ENCODE measurements at places on chromosomes 1 and 21.

DNA sequence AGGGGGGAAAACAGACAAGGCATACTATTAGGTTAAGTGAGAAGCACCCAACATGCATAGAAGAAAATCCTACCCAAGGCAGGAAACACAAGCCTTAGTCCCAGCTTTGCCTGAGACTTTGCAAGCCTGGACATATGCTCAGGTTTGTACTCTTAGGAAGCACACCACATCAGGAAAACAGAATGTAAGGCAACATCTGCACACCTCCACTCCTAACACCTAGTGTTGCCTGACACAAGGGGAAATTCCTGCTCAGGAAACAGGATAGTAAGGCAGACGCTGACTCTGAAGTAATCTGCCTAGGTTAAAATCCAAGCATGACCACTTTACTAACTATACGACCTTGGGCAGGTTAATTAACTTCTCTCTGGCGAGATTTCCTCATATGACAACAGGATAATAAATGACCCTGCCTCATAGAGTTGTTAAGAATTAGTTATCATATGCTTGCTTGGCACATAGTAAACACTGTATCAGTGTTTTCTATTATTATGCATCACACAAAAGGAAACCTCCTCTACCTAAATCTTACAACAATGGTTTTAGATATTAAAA lies 119.8 kb downstream of the ZZZ3 start:
- no peak for DNase-seq

- no peak for DNase-seq
Observed at GRCh38 chr1:212466437-212466836, 33.7 kb downstream of the NENF start.

- DNase-seq: no peak
Observed at GRCh38 chr1:161046605-161047228, 940 bp upstream of the USF1 start.

DNA sequence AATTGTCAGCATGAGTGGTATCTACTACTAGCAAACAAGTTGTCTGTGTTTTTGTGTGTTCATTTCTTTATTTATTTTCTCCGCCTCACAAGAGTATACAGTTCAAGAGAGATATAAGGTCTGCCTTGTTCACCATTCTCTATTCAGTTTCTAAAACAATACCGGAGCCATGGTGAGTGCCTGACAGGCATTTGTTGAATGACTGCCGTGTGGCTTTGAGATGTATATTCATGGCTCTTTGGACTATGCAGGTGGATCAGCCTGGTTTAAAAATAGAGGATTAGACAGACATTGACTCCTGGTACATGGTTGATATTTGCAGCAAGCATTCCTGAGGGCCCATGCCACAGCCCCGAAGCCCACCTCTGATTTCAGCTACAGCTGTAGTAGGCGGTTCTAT lies 89.7 kb downstream of the PGM1 start:
- DNase-seq: no peak

DNA sequence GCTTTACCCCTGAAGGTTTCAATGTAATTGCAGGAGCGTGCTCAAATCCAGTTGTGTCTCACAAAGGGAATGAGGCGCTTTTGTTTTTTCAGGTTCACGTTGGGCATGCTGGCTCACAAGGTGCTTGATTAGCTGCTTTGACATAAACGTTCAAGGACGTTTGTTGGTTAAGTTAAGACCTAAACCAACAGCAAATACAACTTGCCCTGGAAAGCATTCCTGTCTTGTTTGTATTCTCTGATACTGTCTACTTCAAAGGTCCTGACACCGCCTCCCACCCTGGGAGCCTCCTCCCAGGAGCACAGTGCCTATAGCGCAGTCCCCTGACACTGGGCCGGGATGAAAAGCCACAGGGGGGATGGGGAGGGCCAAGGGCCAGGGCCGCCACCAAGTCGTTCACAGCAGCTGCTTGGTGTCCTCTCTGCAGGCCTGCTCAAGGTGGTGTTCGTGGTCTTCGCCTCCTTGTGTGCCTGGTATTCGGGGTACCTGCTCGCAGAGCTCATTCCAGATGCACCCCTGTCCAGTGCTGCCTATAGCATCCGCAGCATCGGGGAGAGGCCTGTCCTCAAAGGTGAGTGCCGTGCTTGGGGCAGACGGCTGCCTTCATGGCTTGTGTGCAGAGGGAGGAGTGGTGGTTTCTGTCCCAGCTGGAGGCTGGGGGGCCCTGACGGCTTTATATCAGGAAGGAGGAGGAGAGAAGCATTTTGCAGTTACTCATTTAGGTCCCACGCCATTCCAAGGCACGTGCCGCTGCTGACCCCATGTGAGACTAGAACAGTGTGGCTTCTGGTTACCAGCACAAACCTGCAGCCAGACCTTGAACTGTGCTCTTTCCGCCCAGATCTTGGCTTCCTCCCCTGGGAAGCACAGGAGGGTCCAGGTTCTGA lies 6.1 kb downstream of the FAM3B start:
- no peak for DNase-seq
